ENCODE measurements at places on chromosomes 5 and 9.

DNA sequence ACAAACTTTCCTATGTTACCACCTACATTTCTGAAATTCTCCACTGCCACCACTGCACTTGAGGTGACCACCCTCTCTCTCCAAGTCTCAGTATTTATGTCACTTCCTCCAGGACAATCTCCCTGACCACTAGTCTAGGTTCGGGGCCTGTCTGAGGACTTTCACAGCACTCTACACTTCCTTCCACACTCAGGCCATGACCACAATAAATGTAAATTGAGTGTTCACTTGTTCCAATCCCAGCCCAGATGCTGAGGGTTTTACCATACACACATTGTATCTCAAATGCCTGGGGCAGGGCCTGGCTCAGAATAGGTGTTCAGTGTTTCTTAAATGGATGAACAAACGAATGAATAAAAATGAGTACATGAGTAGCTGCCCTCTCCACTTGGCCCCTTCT lies 26.9 kb upstream of the CCNG1 start:
- no peak for DNase-seq

DNA sequence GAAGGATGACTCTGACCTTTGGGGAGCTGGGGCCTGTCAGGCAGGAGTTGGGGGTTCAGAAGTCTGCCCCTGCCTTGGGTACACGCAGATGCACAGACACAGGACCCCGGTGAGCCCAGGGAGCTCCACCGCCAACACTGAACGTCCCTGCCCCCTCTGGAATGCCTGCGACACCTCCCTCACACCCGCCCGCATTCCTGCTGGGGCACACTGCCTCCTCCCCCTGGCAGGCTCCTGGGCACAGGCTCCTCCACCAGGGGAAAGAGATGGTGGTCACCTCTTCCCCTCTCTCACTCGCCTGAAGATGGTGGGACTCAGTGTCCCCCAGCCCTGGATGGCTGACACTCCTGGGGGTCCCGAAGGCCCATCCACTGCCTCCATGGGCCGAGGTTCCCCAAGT lies 12.0 kb downstream of the CRB2 start:
- DNase-seq, result no peak

- DNase-seq, result no peak
Measured at GRCh38 chr9:95363051-95363841, 45.7 kb upstream of the FANCC start.

GRCh38 chr9:4620881-4621555 lies 41.1 kb upstream of the PLPP6 start:
- no peak for DNase-seq

DNA sequence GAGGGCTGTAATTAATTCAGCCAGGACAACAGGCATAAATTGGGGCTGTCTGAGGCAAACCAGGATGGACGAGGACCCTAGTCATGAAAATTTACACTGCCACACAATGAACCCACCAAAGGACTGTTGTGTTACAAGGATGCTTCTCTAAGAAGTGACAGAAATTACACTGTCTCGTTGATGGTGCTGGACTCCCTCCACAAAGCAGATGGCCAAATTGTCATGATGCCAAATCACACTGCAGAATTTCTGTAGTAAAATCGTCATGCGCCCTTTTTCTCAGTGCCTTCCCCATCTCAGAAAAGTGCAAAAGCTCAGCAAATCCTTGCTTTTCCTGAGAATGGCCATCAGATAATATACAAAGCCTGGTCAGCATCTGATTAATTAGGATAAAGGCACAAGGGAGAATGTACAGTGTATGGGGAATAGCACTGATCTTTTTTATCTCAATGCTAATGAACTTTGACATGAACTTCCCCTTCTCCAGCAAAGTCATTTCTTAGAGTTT lies 545.8 kb downstream of the CSNK1G3 start:
- no peak for DNase-seq

- no peak for DNase-seq
Measured at GRCh38 chr9:124054582-124055227, 43.1 kb downstream of the LHX2 start.

- DNase-seq, result no peak
Measured at GRCh38 chr5:43033841-43034590, 6.1 kb downstream of the ANXA2R start.

- DNase-seq, result no peak
Measured at GRCh38 chr5:113317636-113318035, 117.2 kb downstream of the TSSK1B start.

- DNase-seq, result no peak
Measured at GRCh38 chr9:557601-558201, 283.8 kb upstream of the DMRT1 start.

- no peak for DNase-seq
Measured at GRCh38 chr9:7376833-7377232, 422.7 kb downstream of the DMAC1 start.

- DNase-seq, result no peak
Measured at GRCh38 chr5:149665416-149666175, 64.5 kb upstream of the PPARGC1B start.

DNA sequence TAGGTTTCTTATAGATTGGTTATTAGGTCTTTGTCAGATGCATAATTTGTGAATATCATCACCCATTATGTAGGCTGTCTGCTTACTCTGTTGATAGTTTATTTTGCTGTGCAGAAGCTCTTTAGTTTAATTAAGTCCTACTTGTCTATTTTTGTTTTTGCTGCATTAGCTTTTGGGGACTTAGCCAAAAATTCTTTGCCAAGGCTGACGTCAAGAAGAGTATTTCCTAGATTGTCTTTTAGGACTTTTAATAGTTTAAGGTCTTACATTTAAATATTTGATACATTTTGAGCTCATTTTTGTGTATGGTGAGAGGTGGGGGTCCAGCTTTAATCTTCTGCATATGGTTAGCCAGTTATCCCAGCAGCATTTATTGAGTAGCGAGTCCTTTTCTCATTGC lies 24.8 kb upstream of the ANGPTL2 start:
- DNase-seq, result no peak

DNA sequence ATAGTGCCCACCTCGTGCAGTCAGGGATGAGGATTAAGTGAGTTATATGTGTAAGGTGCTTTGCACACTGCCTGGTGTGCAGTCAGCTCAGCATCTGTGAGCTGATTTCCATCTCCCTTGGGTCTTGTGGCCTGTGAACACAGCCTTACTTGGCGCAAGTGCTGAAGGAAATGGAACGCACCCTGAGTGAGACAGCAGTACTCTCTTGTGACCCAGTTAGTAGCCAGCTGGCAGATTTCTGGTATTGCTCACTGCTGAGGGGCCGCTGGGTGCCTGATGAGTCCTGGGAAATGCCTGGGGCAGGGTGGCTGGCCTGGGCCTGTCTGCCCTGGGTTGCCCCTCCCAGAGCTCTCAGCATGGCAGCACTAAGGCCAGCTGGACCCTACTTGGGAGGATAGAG lies 90.9 kb upstream of the BOD1 start:
- DNase-seq, result no peak

DNA sequence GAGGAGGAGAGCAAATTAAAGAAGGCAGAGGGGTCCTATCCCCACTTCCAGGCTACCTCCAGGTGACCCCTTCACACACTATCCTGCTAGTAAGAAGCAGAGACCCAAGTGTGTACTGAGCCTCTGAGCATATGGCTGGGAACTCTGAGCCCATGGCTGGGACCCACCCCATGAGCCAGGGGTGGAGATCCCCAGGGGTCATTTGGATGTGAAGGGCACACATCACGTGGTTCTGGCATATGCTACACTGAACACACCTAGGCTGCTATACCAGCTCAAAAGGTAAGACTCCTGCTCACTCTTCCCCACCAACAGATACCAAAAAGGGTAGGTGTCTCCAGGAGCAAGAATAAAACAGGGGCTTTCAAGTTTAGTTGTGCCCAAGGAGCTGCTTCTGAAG lies 149.9 kb downstream of the FRMD3 start:
- DNase-seq, result no peak

DNA sequence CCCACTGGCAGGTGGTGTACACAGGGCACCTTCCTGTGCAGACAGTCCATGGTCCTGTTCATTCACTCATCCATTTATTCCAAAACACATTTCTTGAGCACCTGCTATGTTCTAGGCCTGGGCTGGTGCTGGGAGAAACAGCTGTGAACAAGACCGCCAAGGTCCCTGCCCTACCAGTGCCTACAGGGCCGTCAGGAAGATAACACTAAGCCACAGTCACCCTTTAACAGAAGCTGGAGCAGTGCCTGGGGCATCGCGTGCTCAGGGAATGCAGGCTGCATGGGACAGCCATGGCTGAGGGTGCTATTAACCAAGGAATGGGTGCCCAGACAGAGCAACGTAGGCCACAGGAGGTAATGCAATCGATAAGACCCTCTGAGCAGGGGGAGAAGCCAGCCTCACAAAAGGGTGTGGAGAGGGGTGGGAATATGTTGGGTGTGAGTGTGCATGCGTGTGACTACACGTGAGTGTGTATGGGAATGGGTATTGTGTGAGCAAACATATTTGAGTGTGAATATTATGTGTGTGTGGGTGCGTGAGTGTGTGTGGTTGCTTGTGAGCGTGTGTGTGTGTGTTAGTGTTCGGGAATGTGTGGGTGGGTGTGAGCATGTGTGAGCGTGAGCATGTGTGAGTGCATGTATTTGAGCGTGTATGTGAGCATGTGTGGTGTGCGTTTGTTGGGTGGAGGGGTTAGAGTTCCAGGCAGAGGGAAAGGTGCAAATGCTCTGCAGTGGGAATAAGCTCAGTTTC lies 19.1 kb downstream of the DUSP1 start:
- no peak for DNase-seq

GRCh38 chr5:178086266-178086665 lies 27.1 kb upstream of the N4BP3 start:
- DNase-seq, result no peak

DNA sequence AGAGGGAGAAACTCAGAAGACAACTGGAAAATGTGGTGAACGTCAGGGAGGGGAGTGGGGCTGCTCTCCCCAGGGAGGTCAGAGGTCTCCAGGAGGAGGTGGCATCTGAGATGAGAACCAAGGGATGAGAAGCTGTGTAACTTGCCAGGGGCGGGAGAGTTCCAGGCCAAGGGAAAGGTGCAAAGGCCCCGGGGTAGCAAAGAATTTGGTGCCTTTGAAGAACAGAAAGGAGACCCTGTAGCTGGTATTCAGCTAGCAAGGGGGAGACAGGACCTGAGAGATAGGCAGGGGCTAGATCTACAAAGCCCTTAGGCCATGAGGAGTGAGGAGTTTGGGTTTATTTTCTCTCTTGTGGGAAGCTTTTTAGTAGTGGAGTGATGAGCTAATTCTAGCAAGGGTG lies 3.3 kb downstream of the DNM1 start:
- DNase-seq, result no peak

DNA sequence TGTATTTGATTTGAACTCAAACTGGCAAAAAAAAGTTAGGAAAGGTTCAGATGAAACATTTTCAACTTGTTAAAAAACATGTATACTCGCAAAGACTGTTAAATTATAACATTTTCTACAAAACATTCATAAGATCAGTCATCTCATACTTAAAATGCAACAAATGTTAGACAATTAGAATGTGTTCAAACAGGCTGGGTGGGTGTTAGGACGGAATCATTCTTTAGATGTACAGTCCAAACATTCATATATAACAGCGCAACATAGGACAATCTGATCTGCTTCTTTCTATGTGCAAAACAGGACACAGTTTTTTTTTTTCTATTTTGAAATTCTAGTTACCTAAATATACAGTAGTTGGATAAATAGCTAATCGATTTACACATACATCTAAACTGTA lies 22.2 kb downstream of the IL4 start:
- no peak for DNase-seq

Measured in CD4-positive, alpha-beta T cell treated with Interleukin-21 for 1 hour (primary cell).